Heart left ventricle (tissue), 16 donors: ENCODE measurements at places on chromosomes 3 and 15.

GRCh38 chr15:74385733-74386132, 18.3 kb upstream of the CYP11A1 start:
- peak; percentile 44 for DNase-seq

DNA sequence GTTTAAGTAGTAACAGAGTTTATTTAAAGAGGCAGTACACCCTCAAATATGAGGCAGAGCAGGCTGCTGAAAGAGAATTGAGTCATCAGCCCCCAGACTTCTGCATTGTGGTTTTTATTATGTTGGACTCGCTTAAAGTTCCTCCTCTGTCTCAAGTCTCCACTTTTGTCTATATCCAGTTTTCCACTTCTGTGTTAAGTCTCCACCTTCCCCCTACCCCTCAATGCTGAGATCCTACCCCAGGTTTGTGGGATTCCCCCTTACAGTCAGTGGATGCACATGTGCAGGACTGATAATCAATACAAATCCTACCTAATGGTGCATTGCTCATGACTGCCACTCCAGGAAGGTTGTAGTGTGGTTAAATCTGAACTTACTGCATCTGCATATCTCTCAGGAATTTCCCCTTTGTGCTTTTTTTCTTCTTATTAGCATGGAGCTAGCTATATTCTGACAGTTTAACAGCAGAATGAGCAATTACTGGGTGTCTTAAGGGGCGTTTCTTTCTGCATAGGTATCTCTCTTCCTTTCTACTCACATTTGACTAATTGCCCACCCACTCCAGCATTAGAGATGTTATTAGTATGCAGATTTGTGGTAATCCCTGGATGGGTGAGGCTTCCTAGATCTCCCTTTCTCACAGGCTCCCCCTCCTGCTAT, 11.9 kb upstream of the CD200R1L start:
- DNase-seq, result no peak

- DNase-seq, result no peak
Measured at GRCh38 chr3:82384181-82384580, 622.7 kb upstream of the GBE1 start.

- DNase-seq, result no peak
Measured at GRCh38 chr3:59150039-59150438, 100.2 kb upstream of the CFAP20DC start.

DNA sequence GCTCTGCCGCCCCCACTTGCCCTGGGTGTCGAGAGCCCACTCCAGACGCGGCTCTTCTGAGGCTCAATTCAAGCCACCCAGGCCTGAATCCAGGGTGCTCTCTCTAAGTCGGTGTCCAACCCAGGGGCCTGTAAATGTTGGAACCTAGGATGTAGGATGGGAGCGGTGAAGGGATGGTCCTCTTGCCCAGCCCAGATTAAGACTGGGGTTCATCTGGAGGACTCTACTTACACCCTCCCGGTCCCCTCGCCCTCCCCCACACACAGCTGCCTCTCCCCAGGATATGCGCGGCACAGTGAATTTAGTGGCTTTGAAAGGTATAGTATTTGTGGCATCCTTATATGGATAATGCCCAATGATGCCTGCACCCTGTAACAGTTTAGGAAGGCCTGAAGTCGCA, 822 bp upstream of the FBN1 start:
- DNase-seq, result no peak
